Stimulated activated CD8-positive, alpha-beta memory T cell treated with anti-CD3 and anti-CD28 coated beads, Interleukin-4, amount 100 ng/mL, for 1 hour (primary cell): ENCODE measurements at places on chromosomes 7 and 10.

DNA sequence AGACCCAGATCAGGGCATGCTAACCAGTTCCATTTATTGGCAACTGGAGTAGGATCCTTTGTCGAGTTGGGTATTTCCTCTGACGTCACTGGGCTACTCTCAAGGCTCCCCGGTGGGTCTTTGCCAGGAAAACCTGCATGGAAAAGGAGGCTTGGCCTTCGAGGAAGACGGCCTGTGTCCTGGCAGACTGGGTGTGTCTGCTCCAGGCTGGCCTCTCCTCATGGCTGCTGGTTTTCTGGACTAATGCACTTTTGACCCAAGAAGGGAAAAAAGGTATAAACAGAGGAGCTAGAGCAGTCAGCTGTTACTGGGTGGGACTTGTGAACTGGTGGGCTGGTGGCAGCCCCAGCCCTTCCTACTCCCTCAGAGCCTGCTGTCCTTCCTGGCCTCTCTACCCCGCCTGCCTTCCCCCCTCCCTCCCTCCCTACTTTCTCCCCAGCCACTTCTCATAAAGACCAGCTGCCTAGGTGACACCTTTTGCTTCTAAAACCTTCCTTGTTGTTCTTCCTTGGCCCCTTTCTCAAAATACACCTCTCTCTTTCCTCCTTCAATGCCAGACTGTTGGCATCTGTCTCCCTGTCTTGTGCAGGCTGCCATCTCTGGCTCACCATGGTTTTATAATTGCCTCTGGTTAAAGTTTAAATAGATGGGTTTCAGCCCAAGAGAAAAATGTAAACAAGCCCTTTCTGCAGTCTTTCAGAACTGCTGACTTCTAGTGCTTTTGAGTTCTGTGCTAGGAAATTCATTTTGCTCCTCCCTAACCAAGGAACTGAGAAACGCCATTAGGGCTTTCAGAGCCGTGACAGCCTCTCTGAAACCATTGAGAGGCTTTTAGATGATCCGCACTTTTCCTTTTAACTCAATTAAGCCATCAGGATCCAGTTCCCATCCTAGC lies 101.8 kb upstream of the MKLN1 start:
- no peak for DNase-seq

DNA sequence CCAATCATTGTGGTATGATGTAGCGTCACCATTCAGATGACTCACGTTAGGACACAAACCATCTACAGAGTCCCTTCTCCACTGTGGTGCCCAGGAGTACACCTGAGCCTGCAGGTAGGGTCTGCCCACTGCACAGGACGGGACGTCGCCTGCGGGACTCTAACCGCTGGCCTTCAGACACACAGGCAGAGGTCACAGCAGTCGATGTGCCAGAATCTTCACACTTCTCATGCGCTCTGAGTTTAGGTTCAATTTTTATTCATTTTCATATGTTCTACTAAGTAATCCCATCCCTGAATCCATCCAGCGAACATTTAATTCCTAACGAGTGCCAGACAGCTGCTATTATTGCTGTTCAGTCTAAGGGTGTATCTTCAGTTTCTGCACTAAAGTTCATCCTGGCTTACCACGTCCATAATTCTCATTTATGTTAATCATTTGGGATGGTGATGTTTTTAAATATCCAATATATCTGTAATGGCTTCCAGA lies 73.3 kb downstream of the CXCL12 start:
- no peak for DNase-seq

- DNase-seq: no peak
Observed at GRCh38 chr10:29259498-29259897, 29.4 kb upstream of the LYZL1 start.

GRCh38 chr10:113053881-113054280 lies 103.8 kb downstream of the TCF7L2 start:
- DNase-seq: no peak

- DNase-seq: no peak
Observed at GRCh38 chr10:87596351-87596750, 63.3 kb upstream of the PAPSS2 start.

DNA sequence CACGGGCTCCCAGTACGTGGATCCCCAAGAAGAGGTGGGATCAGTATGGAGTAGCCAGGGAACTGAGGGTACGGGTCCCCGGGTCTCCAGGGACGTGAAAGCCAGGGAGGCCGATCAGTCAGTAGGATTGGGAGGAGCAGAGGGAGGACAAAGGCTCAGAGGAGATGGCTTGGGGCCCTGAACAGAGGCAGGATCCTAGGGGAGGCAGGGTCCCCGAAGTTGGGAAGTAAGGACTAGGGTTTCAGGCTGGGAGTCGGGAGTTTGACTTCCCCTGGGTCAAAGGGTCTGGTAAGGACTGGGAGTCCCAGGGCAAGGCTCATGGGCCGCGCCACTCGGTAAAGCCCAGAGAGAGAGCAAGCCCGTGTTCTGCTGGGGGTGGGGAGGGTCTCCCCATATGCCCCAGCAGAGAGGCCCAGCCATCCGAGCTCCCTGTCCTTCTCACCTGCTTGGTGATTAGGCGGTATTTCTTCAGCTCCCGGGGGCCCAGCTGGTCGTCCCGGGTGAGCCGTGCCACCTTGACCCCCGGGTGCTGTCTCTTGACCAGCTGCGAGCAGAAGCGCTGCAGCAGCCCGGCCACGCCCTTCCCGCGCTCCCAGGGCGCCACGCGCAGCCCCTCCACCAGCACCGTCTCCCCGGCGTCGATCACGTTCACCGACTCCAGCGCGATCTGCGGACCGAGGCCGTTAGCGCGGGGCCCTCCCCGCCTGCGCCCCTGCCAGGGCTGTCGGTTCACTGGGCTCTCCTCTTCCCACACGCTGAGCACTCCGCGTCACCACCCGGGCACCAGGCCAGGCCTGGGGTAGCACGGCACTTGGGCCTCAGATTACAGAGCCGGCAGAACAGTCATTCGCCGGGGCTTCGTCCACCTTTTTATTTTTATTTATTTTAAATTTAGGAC lies 7.0 kb downstream of the NAT16 start:
- no peak for DNase-seq

GRCh38 chr7:21304808-21305375 lies 123.0 kb upstream of the SP4 start:
- DNase-seq: no peak
